Mesenteric fat pad (tissue), 1 donor: ENCODE measurements at places on chromosomes 11 and 22. TPM values are rescaled to one million over a fixed set of nuclear protein-coding genes. Genes with fewer than 3 reads are reported as not detected.

DNA sequence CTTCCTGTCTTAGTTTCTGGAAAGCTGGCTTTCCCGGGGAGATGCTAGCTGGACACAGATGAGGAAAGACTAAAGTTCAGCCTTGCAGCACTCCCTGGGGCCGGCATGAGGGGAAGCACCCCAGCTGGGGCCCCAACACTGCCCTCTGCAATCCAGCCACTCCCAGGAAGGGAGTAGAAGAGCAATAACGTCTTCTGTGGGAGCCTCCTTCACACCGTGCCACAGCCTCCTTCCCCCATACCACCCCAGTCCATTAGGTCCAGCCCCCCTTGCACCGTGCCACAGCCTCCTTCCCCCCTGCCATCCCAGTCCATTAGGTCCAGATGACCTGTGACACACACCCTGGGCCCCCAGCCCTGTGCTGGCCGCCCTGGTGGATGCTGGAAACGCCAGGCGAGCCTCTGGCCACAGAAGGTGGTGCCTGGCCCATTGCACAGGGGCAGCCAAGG, 44.1 kb upstream of the PRDM11 start:
- DNase-seq: no peak

Gene EEF1G
- total RNA-seq: 865 TPM

Gene KRTAP5-11
- total RNA-seq: not detected

Gene SCGB1D2
- not detected for total RNA-seq

Gene ART1
- total RNA-seq: not detected

DNA sequence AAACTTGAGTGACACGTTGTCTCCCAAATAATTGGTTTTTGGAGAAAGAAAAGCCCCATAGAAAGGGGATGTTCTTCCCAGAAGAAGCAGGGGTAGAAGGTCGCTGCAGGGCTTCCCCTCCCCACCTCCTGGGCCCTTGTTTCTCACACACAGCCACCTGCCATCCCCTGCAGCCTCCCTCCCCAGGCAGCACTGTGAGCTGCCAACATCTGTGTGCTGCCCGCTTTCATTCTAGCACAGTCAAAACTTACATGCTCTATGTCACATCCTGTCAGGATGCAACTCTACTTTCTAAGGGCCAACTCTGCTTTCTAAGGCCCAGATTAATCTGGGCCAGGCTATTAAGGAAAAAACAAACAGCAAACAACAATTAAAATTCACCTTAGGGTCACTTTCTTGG, 309.4 kb upstream of the ZC3H12C start:
- no peak for DNase-seq

Gene WT1
- 8.5 TPM for total RNA-seq

GRCh38 chr11:127803755-127804154, 783.6 kb downstream of the ETS1 start:
- DNase-seq: no peak

GRCh38 chr11:10692531-10693115, 932 bp downstream of the IRAG1 start:
- DNase-seq: no peak

Gene OR8D4
- not detected for total RNA-seq
